ENCODE measurements at places on chromosomes 1 and 21. TPM values are rescaled to one million over a fixed set of nuclear protein-coding genes. Genes with fewer than 3 reads are reported as not detected.

Gene SH2D1B
- total RNA-seq, result not detected

Gene PLA2G2C
- total RNA-seq, result not detected

Gene CELA2B
- not detected for total RNA-seq

Gene TRPM2
- under 0.01 TPM for total RNA-seq

Gene FASLG
- total RNA-seq, result not detected

Gene HSD3B2
- total RNA-seq, result not detected

Gene RGS18
- 0.07 TPM for total RNA-seq

Gene SERBP1
- 156 TPM for total RNA-seq

Gene THRAP3
- 88.9 TPM for total RNA-seq

Gene KIF17
- total RNA-seq, result 0.39 TPM

Gene MIER1
- total RNA-seq, result 29.7 TPM

Gene SPAG17
- total RNA-seq, result not detected

Gene MMP23B
- 8.2 TPM for total RNA-seq

Gene AIRE
- total RNA-seq, result 0.07 TPM

Gene CERS2
- 190 TPM for total RNA-seq

Gene DCST1
- not detected for total RNA-seq

Gene CYP2J2
- not detected for total RNA-seq

Gene NUDT4B
- total RNA-seq, result 9.8 TPM

Gene CD160
- total RNA-seq, result not detected

Gene ARHGEF16
- total RNA-seq, result 0.66 TPM

Gene CYP4A11
- not detected for total RNA-seq

Gene NEK7
- total RNA-seq, result 301 TPM

Gene OR2L8
- total RNA-seq, result not detected

Gene S100A7A
- total RNA-seq, result not detected

Gene SYPL2
- 0.91 TPM for total RNA-seq

Gene TOMM20
- 90.8 TPM for total RNA-seq

Gene SLC9C2
- total RNA-seq, result 0.03 TPM

Gene C1orf185
- not detected for total RNA-seq

Gene ALDH4A1
- 9.9 TPM for total RNA-seq

Gene NTRK1
- total RNA-seq, result 0.07 TPM

Gene RIPK4
- 15.0 TPM for total RNA-seq

Gene INSRR
- total RNA-seq, result under 0.01 TPM

Gene OR2T5
- total RNA-seq, result not detected

Gene FAM76A
- 12.9 TPM for total RNA-seq

Gene AGO4
- 22.9 TPM for total RNA-seq

Gene LCE2C
- total RNA-seq, result not detected

Gene CFAP107
- total RNA-seq, result not detected

Gene DNAJC11
- 44.4 TPM for total RNA-seq

Gene MIXL1
- total RNA-seq, result not detected
